Daoy (cell line): ENCODE measurements at places on chromosomes 4 and X. TPM values are rescaled to one million over a fixed set of nuclear protein-coding genes. Genes with fewer than 3 reads are reported as not detected.

DNA sequence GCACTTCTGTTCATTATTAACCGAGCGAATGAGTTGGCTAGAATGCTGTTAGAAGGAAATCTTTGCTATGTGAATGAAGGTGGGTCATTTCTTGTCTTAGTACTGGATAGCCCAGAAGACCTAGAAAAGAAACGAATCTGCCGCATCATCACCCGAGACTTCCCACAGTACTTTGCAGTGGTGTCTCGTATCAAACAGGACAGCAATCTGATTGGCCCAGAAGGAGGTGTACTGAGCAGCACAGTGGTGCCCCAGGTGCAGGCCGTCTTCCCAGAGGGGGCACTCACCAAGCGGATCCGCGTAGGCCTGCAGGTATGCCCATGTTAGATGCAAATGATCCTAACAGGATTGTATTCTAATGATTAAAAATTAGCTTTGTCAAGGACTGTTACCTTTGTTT lies 286.3 kb downstream of the ANK2 start:
- DNase-seq = no peak

The RAB9B gene
- 0.92 and 0.97 TPM in 2 replicates for total RNA-seq

DNA sequence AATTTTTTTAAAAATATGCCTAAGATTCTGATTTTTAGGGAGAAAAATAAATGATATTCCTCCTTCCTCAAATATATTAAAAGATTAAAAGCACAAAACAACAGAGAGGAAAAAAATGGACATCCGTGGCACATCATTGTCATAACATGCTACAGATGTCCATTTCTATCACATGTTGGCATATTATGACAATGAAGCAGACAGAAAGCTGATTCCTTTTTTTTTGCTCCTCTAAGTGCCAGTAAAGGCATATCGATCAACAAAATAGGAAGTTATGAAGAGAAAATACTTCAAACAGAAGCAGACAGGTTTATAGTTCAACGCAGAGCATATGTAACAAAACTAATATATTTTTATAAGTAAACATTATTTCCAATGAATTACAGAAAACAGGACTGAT lies 11.2 kb downstream of the KLHL8 start:
- DNase-seq = no peak

DNA sequence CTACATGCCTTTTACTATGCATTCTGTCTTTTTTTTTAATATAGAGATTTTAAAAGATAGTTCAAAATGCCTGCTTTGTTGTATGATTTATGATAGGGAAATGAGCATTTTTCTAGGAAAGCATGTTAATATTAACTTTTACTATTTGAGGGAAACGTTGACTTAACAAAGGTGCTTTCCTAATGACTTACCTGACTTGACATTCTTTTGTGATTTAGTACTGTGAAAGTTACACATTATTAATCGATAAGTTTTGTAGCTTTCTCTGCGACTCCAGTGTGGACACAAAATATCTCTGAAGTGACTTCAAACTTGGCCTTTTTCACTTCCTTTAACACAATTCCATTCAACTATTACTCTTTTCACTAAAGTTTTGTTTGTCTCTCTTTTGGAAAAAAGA lies 184.3 kb downstream of the GC start:
- no peak for DNase-seq

- peak; percentile 47 for DNase-seq
Measured at GRCh38 chr4:48315728-48316630, 25.4 kb upstream of the SLAIN2 start.

DNA sequence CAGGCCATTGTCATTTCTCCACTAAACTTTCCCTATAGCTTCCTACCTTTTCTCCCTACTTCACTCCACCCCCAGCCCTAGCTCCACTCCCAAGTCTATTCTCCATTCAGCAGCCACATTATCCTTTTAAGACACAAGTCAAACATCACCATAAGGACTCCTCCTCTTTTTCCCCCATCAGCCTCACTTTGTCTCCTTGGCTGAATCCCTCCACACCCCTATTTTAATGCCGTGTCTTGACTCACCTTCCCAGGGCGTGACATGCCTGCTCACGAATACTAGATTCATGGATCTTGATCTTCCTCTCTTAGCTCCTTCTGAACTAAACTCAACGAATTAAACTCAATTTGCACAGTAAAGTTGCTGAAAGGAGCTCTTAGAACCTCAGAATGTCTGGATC lies 281.9 kb downstream of the PTTG2 start:
- DNase-seq = no peak
